ENCODE measurements at places on chromosomes 6 and 20.

DNA sequence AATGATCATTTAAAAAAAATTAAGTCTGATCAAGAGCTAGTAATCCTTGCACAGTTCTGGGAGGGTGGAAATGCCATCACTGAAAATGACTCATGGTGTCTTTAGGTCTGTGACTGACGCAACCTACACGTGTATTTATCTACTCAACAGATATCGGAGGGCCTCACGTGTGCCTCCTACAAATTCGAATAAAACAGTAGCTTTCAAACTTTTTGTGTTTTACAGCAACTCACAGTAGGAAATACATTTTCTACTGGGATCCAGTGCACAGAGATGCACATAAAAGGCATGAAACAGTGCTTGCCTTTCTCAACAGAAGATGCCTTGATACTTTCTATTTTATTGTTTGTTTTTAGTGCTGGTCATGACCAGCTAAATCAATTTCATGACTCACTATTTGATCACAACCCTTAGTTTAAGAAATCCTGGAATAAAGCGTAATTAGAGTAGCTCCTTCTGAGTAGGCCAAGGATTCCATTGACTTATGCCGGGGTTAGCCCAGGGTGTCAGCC lies 210.0 kb upstream of the SNX9 start:
- no peak for DNase-seq

- no peak for DNase-seq
Measured at GRCh38 chr6:4707011-4707410, 69.2 kb upstream of the CDYL start.

GRCh38 chr6:18016698-18017097 lies 29.3 kb upstream of the KIF13A start:
- no peak for DNase-seq

DNA sequence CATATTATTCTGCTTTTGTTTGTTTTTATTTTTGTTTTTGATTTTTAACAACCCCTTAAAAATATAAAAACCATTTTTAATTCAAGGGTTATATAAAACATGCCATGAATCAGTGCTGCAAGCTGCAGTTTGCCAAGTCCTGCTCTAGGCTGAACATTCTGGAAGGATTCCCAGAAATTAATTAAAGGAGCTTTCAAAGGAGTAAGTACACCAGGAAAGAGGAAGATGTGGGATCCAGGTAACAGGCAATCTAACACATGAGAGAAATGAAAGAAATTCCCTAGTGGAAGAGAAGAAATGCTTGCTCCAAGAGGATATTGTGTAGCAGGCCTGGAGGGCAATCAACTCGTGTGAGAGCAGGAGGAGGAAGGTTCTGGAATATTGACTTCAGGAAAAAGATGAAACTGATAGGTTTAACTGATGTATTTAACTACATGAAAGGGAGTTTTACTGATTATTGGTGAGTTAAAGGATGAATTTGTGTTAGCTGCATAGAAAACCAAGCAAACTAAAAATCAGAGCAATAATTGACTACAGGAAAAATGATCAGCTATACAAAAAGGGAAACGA lies 146.0 kb upstream of the PHACTR1 start:
- no peak for DNase-seq

GRCh38 chr20:33450867-33451266 lies 7.3 kb upstream of the SNTA1 start:
- no peak for DNase-seq

- no peak for DNase-seq
Measured at GRCh38 chr6:93088621-93089501, 330.5 kb downstream of the EPHA7 start.

DNA sequence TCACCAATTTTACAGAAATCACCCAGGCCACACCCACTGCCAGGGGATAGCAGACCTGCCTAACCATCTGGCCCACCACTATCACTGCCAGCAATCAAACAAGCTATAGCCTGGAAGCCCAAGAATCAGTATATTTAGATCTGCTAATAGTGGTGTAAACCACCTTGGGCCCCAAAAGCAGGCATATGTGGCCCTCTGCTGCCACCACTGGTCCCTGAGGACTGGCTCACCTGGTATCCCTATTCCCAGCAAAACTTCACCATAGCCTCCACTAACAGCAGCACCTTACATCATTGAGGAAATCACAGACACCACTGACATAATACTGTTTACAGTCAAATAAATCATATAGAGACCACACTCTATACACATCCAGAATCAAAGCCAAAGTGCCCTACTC lies 880.4 kb upstream of the MAN1A1 start:
- DNase-seq, result no peak

GRCh38 chr6:40436685-40437604 lies 150.2 kb downstream of the LRFN2 start:
- DNase-seq, result no peak

GRCh38 chr6:70489364-70489763 lies 76.1 kb downstream of the FAM135A start:
- DNase-seq, result no peak

- DNase-seq, result no peak
Measured at GRCh38 chr20:10276878-10277580, 58.4 kb downstream of the SNAP25 start.

DNA sequence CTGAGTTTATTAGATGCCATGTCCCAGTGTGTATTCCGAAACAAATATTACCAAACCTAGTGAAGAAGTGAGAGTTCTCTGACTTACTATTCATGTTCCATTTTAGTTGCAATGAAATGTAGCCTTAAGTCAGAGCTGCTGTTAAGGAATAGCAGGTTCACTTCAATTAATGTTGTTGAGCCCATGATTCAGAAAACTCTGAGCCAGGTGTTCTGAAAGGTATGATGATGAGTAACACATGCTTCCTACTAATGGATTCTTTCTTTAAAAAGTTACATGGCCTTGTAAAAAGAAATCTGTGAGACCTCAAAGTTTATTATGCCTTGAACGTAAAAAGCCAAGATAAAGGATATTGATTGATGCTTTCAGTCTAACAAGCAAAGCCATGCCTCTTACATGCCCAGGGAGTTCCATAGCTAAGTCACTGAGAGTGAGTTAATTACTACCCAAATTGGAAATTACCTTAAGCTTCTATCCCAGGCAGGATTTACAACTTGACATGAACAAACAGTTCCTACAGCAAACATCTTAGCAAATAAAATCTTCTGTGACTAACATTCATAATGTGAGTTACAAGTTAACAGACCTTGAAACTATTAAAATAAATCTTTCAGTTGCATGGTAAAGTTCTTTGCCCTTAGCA lies 122.9 kb downstream of the AKAP7 start:
- DNase-seq, result no peak

- DNase-seq, result no peak
Measured at GRCh38 chr6:87700397-87701343, 1.4 kb downstream of the AKIRIN2 start.

GRCh38 chr6:36241728-36242127 lies 28.1 kb upstream of the PNPLA1 start:
- no peak for DNase-seq

DNA sequence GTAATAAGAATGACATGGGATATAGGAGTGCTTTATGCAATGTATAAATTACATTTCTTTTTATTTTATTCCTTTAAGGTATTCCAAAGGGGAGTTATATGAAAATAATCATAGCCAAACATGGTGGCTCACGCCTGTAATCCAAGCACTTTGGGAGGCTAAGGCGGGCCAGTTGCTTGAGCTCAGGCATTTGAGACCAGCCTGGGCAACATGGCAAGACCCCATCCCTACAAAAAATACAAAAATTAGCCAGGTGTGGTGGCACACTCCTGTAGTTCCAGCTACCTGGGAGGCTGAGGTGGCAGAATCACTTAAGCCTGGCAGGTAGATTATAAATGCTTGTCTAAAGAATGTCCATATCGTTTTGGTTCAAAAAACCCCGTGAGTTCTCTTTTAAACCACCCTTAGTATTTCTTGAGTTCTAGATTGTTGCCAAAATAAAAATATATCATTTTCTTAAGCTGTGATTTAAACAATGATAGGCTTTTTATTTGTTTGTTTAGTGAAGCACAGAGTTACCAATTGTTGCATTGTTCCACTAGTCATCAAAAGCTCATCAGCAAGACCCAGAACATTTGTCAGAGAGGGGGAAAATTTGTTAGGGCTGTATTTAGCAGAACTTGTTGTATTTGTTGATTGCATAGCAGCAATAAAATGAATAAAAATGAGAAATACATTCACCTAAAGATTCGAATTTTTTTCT lies 146.2 kb downstream of the KHDC1L start:
- DNase-seq, result no peak

DNA sequence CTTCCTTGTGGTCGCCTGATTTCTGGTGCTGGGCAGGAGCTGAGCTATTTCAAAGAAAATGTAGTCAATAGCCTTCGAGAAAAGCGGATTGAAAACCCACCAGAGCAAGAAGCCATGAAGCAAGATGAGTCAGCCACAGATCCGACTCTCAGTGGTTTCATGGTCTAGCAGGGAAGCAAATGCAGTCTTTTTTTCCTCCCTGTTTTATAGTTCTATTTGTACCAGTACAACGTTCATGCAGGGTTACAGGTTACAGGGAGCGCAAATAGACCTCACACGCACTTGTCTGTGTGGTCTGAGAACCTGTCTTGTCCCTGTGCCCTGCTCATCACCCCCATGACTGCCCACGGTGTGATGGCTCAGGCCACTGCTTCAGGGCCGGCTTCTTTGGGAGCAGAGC lies 309.8 kb upstream of the SUPT3H start:
- DNase-seq, result no peak

- DNase-seq, result no peak
Measured at GRCh38 chr20:7171911-7172310, 404.4 kb downstream of the BMP2 start.

- DNase-seq, result no peak
Measured at GRCh38 chr6:129206821-129207220, 323.9 kb downstream of the LAMA2 start.

DNA sequence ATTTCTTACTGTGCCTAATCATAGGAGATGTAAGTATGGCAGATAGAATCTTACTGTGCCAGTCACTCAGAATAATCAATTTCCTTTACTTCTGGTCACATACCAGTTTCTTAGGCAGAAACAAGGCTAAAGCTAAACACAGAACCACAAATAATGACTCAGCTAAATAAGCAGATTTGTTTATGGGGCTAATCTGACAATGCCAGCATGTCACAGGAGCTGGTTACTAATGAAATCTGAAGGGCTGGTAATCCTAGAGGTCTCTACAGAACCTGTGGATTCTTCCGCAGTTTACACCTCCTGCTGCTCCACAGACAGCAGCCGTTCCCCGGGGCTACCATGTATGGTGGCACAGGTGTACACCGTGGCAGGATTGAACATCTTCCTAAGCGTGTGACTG lies 80.8 kb downstream of the LYRM4 start:
- DNase-seq, result no peak

- no peak for DNase-seq
Measured at GRCh38 chr6:88914895-88915598, 48.4 kb downstream of the RNGTT start.

- no peak for DNase-seq
Measured at GRCh38 chr20:52785679-52786078, 186.5 kb upstream of the TSHZ2 start.

DNA sequence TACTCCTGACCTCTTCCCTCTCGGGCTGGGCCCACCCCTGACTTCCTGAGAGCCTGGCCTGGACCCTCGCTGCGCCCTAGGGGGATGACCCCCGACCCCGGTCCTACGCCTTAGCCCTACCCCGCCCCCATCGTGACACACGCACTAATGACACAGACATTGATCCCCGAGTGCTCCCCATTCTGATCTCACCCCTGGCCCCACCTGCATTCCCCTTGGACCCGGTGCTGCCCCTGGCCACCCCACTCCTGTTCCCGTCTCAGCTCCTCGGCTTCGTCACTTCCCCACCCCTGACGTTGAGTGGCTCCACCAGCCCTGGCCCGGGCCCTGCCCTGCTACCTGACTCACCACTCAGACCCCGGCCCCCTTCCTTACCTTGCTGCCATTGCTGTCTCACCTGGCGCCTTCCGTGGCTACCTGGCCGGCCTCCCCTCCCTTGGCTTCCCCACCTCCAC lies 12.1 kb downstream of the RBCK1 start:
- no peak for DNase-seq

GRCh38 chr6:161228921-161229591 lies 44.8 kb downstream of the AGPAT4 start:
- no peak for DNase-seq

- DNase-seq, result no peak
Measured at GRCh38 chr6:72691249-72691648, 69.4 kb downstream of the KCNQ5 start.

- no peak for DNase-seq
Measured at GRCh38 chr20:20371083-20371482, 3.2 kb downstream of the INSM1 start.

- no peak for DNase-seq
Measured at GRCh38 chr6:107740496-107741190, 83.5 kb downstream of the SCML4 start.

GRCh38 chr6:52551483-52552277 lies 25.2 kb downstream of the TRAM2 start:
- DNase-seq, result no peak

- no peak for DNase-seq
Measured at GRCh38 chr6:75206576-75207342, 906 bp upstream of the COL12A1 start.

DNA sequence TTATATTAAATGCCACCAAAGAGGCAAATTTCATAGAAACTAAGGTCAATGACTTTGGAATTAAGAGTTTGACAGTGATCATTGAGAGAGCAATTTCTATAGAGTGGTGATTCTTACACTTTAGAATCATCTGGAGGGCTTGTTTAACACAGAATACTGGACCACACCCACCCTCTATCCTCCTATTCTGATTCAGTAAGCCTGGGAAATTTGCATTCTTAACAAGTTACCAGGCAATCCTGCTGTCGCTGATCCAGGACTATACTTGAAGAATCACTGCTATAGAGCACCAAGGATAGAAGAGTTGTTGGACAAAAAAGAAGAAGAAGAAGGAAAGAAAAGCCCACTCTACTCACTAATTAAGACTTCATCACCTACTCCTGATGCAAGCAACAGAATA lies 21.3 kb upstream of the TBX18 start:
- DNase-seq, result no peak

DNA sequence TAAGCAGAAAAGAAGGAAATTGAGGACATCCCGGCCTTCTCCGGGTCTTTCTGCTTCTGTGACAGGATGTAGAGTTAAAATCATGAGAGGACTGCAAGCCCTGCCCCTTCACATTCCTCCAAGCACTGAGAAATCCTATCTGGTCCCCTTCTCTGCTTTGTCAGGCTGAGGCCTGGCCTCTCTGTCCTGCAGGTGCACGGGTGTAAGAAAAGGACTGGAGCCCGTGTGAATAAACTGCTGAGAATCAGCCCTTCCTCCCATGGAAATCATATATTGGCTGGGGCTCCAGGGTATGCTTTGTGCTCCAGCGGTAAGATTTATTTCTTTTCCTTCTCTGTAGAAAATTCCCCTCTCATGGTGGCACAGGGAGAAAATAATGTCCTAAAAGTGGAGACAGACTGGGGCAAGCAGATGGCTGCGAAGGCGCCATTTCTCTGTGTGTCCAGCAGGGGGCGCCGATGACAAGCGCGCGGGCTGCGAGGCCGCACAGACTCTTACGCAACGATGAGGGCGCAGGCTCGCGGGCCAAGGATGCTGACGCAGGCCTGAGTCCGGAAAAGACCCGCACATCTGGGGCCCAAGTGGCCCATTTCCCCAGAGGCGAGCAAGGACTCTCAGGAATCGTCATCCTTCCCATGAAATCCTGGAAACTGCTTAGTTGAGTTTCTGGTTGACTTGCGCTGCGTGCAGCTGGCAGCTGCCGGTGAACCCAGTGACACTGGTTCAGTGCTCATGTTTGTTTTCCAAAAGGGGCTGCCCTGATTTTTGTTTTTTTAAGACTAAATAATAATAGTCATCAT lies 258.6 kb downstream of the ADGB start:
- peak; percentile 60 for DNase-seq

GRCh38 chr20:46592580-46593362 lies 42.3 kb upstream of the OCSTAMP start:
- DNase-seq, result no peak

GRCh38 chr20:33490934-33491656 lies 1.2 kb downstream of the CBFA2T2 start:
- DNase-seq, result no peak

Data from T-helper 17 cell (primary cell).